ENCODE measurements at places on chromosomes 1 and 21. TPM values are rescaled to one million over a fixed set of nuclear protein-coding genes. Genes with fewer than 3 reads are reported as not detected.

- DNase-seq = no peak
Observed at GRCh38 chr1:167666416-167666815, 36.4 kb downstream of the RCSD1 start.

The OR2G6 gene
- polyA plus RNA-seq = not detected

GRCh38 chr21:44566403-44566802 lies 7.1 kb upstream of the KRTAP10-4 start:
- DNase-seq = no peak

DNA sequence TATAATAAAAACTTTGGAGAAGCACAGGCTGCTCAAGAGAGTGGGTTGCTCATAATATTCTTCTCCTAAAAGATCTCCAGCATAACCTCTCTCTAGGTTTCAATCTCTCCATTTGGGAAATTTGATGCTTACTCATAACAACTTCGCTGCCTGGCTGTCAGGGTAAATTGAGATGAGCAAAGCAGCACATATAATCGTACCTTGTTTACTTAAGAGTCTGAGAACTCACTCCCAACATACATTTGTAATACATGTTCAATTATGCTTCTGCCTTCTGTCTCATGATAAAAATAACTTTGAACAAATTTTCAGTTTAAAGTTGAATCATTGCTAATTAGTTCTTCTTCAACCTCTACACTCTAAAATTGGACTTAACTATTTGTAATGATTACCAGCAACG lies 68.9 kb downstream of the DUSP10 start:
- no peak for DNase-seq

DNA sequence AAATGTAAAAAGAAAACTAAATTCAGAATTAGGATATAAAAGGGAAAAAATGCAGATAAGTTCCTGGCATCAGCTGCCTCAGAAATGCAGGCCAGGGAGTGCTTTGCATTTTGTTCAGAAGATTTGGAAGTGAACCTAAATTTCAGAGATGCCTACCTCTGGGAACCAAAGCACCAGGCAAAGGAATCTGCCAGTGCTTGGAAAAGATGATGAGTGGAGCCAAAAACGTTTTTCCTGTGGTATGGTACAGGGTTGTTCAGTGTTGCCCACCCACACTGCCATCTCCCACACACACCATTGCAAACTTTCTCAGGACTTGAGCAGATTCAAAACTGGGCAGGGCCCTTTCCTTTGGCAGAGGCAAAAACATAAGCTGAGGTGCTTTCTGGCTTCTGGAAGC lies 349.5 kb downstream of the TGFB2 start:
- no peak for DNase-seq

DNA sequence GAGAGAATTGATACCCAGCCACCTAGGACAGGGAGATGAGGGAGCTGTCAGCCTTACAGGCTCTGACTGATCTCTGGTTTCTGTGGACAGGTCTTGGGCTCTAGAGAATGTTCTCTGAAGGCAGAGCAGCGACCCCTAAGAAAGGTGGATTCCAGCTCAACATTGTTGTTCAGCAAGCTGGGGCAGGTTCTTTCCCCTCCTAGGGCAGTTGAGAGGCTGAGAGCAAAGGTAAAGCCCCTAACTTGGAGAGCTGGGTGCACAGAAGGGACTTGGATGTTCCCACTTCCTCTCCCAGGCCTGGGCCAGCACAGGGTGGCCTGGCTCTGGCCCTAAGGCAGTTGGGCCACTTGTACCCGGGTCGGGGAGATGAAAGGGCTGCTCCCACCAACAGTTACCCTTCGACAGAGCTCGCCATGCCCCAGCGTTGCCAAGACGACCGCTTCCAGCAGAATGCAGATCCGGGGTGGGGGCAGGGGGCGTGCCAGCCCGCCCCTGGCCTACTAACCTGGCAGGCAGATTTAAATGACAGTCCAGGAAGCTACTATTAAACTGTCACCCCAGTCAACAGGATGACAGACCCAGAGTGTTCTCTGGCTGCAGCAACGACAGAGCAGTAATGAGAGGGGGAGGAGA lies 31.6 kb downstream of the LRP8 start:
- DNase-seq = no peak

- no peak for DNase-seq
Observed at GRCh38 chr1:40141878-40142535, 19.2 kb upstream of the RLF start.

The ZMPSTE24 gene
- polyA plus RNA-seq = 14.5 TPM

DNA sequence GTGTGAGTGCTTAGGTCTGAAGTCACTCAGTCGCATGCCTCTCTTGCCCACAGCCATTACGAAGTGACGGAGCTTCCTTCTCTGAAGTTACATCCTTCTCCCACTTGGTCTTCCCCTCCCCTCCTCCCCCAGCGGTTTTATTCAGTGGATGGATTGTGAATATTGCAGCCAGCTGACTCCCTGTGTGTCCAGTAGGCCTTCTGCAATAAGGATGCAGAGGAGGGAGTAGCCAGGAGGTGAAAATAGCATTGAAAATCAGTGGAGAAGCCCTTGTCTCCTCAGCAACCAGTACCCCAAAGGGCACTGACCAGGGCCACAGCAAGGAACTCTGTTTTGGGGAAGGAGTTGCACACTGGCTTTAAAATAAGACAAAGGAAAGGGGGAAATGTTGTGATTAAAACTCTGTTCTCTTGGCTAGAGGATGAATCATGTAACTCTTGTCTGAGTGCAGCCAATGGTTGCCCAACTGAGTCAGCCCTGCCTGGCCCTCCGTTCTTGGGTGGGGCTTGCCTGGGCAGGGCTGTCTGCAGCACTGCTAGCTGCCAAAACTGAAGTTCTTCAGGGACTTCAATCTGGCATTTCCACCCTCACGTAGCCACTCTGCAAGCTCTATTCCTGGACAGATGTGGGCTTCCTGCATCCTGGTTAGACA lies 4.3 kb downstream of the S100A10 start:
- no peak for DNase-seq

- no peak for DNase-seq
Observed at GRCh38 chr1:21930629-21931170, 6.4 kb downstream of the HSPG2 start.

DNA sequence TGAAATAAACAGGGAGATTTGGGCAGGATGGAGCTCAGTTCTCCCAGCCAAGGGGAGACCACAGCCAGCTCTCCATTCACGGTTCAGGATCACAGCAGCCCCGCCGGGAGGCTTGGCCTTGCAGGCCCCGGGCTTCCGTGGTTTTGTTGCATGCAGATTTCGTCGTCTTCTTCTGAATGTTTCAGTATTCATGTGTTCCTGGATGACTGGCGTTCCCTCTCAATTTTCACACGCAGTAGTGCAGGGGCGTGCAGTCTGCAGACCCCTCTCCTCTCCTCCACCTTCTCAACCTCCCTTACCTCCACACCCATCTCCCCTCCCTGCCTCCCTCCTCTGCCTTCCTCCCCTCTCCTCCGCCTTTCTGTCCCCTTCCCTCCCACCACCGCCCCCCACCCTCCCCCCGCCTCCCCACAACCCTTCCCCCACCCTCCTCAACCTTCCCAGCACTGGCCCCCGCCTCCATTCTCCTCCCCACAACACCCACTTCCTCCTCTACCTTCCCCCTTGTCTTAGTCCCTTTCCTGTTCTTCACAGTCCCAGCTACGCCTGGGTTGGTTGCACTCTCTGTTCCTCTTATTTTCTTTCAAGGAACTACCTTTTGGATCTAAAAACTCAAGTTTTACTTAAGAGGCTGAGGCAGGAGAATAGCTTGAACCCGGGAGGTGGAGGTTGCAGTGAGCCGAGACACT lies 8.4 kb upstream of the SLC19A1 start:
- peak; percentile 66 for DNase-seq

DNA sequence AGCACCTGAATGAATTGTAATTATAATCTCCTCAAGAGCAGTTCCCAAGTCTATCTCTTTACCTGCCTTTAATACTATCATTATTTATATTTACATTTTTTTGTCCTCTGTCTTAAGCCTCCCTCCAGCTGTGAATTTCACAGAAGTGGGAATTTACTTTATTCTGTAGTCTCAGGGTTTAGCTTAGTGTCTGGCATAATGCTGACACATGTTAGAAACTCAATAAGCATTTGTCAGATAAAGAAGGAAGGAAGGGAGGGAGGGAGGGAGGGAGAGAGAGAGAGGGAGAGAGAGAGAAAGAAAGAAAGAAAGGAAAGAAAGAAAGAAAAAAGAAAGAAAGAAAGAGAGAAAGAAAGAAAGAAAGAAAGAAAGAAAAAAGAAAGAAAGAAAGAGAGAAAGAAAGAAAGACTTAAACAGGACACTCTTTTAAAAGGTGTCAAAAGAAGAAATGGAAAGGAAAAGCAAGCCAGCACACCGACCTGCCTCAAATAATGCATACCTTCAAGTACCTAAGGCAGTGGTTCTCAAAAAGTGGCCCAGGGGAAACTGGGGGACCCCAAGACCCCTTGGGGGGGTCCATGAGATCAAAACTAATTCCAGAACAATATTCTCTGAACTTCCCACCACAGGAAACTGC lies 1.8 kb upstream of the PGLYRP4 start:
- no peak for DNase-seq

The DR1 gene
- polyA plus RNA-seq = 84.3 TPM

The CD34 gene
- not detected for polyA plus RNA-seq
